ENCODE measurements at places on chromosomes 4 and X.
A peak's percentile ranks its signal among the peaks of the same experiment; 100 is the strongest.

DNA sequence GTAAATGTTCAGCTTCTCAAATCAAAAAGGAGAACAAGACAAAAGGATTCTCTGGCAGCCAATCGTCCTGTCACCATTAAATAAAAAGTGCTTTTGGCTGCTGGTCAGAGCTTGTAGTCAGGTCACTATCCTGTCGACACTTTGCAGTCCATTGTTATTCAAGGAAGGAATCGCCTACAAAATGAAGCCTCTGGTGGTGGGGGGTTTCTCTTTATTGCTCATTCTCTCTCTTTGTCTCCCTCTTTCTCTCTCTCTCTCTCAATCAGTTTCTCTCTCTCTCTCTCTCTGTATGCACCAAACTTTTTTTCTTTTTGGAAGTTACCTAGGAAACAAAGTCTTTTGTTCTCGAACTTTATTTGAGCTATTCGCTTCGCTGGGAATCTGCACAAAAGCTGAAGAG lies 17.6 kb upstream of the SCML1 start:
- DNase-seq: no peak

- no peak for DNase-seq
Observed at GRCh38 chr4:152937336-152938236, 1.5 kb downstream of the FHDC1 start.

- no peak for DNase-seq
Observed at GRCh38 chr4:168737806-168738172, 240.9 kb downstream of the PALLD start.

- DNase-seq: peak; percentile 68
Observed at GRCh38 chr4:157978680-157979361, 194.0 kb downstream of the GASK1B start.

DNA sequence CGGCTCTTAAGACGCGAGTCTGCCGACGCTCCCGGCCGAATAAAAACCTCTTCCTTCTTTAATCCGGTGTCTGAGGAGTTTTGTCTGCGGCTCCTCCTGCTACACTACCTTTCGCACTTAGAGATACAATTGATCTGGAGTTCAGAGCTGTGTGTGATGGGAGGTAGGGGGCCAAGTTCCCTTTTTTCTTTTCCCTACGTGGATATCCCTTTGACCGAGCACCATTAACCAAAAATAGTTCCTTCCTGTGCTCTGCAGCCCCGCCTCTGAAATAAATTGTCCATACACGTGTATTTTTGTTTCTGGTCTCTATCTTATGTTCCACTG lies 555 bp upstream of the PGM2 start:
- no peak for DNase-seq

DNA sequence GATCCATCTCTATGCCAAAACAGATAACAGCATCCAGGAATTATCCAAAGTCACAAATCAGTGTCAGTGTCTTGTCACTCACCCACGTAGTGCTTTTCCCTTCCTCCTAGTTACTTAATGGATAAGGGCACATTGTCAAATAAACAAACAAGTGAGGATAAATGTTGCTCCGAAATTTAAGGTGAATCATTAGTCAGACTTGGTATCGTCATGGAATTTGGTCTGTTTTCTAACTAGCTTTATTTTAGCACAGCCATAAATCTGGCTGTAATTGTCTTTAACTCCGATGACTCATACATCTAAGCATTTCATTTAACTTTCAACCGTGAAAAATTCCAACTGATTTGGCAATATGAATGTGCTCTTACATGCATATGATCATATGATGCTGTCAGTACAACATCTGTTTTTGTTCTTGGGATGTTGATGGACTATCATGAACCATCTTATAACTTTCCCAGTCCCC lies 83.3 kb downstream of the SNCA start:
- DNase-seq: peak; percentile 30

GRCh38 chr4:176277162-176277904 lies 8.3 kb upstream of the ASB5 start:
- peak; percentile 39 for DNase-seq

GRCh38 chr4:12270546-12270945 lies 841.9 kb upstream of the HS3ST1 start:
- DNase-seq: no peak

DNA sequence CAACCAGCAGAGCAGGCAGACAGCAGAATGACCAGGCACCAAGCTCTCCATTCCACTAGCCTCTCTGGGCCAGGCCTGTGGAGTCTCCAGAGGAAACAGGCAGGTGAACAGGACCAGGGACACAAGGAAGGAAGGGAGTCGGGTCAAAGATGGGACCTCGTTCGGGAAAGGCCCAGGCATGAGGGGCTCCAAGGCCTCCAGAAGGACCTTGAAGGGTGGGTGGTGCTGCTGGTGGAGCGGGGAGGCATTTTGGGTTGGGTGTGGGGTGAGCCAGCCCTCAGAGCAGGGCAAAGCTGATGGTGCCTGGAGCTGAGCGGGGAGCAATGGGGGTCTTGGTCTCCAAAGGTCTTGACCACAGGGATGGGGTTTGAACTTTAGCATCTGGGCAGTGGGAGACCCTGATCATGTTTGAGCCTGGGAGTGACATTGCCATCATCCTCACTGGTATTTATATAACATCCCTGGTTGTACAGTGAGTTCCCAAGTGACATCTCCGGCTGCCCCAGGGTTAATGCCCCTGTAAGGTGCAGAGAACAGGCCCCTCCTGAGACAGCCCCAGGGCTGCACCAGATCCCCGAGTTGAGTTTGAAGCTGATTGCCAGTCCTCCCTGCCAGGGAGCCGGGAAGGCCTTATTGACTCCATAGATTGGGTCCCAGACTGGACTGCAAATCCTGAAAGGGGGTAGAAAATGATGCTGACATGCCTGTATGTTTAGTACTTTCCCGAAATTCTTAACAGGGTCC lies 52.7 kb downstream of the PSAPL1 start:
- DNase-seq: no peak

DNA sequence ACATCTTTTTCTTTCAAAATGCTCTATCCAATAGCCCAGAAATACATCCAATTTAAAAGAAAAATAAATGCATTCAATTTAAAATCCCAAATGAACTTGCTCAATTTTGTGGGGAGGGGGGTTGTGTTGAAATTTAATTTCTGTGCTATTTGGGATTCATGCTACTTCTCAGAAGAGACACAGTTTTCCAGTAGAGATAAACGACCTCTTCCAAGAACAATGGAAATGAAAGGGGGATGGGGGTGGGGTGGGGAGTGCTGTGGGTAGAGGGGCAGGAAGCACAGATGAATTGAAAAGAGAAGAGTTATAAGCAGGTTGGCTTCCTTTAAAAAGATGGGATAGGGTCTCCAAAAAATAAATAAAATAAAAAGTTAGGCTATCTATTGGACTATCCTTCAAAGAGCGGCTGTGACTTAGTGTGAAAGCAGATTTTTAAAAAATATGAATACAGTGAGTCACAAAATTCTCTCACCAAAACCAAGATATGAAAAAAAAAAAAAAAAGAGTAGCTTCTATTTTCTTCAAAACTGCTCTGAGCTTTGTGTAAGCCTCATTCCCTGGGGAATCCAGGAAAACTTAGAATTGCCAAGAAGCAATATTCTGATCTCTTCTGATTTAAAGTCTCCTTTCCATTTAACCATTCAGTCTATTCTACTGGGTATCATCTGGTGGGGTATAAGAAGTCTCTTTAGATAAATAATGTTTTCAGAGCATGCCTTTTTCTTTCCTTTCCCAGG lies 324.3 kb downstream of the PTTG2 start:
- no peak for DNase-seq

GRCh38 chr4:187424636-187425035 lies 570.9 kb upstream of the ZFP42 start:
- no peak for DNase-seq

DNA sequence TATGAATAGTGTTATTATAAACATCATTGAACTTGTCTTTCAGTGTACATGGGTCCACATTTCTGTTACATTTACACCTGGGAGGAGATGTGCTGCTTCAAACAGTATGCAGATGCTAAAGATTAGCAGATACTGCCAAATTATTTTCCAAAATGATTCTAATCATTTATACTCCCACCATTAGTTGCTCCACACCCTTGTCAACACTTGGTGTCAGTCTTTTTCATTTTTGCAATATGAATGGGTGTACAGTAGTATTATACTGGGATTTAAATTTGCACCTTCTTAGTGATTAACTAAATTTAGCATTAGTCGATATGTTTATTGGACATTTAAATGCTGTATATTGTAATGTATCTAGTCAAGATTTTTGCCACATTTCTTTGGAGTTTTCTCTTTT lies 131.6 kb upstream of the GRID2 start:
- DNase-seq: no peak

DNA sequence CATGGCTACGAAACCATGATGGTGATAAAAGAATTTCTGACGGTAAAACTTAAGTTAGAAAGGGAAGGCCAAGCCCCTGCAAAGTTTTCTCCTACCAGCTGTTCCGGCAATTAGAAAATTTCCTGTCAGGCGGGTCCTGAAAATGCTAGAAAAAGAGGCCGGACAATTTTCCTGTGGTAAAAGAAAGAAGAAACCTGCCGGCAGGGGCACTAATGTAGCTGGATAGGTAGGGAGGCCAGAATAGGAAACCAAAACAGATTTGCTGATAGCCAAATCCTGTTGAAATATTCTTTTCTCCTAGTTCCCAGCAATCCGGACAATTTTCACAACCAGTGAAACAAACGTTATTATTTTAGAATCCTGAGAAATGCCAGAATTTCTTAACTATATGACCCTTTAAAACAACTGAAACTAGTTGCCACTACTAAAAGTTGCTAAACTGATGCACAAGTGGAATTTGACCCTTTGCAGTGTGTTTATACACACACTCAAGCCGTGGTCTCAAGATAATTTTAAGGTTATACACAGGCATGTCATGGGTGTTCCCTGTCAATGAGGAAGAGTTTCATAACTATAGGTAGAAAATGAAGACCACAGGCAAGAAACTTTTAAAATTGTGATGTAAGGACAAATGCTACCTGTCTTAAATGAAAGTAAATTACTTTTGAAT lies 47.7 kb downstream of the RPS6KA3 start:
- no peak for DNase-seq

DNA sequence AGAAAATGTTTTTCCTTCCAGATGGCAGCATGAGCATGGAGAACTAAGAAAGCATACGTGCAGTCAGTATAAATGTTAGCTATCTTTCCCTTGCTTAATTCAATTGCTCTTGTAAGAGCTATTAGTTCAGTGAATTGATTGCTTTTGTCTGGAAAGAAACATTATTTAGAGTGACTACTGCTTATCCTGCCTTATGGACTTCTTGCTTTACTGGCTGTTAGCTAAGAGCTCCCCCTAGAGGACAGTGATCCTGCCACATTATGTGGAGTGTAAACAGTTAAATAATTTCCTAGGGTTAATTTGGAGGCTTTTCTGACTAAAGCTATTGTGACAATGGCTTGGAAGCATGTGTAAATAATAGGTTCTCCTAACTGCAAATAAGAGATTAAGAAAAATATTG lies 1402.4 kb downstream of the FAM133A start:
- peak; percentile 2 for DNase-seq

DNA sequence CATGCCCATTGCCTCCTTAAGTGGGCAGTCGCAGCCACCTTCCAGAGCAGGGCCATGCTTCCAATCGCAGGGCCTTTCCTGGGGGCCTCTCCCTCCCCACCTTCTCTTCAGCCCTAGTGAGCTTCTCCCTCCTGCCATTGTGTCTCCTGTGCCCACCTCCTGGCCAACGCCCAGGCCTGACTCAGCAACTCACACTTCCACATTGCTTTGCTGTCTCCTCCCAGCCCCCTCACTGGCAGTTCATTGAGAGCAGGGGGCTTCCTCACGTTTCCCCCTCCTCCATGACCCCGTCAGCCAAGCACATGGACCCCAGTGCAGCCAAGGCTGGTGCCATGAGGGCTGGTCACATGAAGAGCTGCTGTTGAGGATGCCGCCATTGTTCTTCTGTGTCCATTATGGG lies 25.9 kb downstream of the HTRA3 start:
- DNase-seq: no peak

GRCh38 chrX:125673758-125674157 lies 354.1 kb downstream of the TEX13C start:
- no peak for DNase-seq

- no peak for DNase-seq
Observed at GRCh38 chrX:120446498-120446897, 22.6 kb downstream of the LAMP2 start.

DNA sequence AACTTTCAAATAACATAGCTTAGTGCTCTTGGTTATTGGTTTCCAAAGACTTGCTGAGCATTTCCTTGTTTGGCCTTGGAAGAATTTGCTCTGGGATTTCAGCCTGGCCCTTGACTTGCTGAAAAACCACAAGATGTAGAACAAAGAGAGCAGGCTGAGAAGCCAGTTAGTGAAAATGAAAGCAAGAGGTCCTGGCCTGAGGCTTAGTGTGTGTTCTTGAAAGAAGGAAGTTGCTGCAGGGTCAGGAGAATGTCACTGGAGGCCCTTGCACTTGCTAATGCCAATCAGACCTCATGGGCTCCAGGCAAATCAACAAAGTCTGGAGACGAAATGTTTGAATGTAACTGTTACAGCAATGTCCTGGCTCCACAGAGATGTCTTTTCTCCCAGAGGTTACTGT lies 79.4 kb downstream of the SYNPO2 start:
- DNase-seq: no peak

GRCh38 chrX:47828984-47829383 lies 7.7 kb upstream of the ZNF81 start:
- DNase-seq: no peak

DNA sequence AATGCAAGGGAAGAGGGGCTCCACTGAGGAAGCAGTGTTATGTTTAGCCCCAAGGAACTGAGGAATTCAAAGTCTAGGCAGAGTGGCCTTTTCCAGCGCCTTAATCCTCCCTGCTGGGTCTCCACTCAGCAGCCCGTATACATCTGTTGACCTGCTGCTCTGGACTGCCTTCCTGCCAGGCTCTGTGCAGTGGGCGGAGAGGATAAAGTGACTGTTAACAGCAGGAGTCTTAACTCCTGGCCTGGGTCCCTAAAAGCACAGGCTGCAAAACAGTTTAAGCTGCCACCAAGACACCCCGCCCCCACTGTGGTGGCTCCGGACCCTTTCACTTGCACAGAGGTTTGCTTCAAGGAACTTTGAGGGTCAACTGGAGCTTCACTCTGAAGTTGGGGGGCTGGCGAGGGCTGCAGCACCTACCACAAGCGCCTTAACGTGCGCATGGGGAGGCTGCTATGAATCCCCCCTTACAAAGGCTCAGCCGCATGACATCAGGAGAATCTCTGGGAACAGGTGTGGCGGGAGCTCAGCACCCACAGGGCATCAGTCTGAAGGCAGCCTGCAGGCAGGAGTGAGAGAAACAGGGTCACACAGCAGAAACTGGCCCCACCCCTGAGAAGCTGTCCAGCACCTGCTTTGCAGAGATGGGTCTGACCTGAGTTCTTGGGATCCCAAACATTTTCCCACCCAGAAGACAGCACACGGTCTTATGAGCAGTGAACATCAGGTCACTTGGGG lies 358.2 kb upstream of the GATB start:
- DNase-seq: no peak

- DNase-seq: no peak
Observed at GRCh38 chr4:156377036-156377710, 423.5 kb upstream of the CTSO start.

DNA sequence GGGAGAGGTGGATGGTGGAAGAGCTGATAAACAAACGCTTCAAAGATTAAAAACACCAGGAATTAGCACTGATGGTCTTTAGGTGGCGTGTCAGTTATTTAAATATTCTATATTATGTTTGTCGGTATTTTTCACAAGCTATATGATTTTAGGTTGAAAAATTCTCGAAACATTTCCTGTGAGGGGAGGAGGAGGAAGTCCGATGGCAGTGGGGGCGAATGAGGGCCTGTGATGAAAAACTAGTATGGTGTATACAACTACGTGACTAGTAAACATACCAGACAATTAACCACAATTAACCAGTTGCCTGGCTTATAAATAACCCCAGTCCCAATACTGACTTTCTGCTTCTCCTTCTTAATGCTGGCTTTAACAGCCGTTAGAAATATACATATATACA lies 595 bp upstream of the NAP1L2 start:
- no peak for DNase-seq
